ENCODE measurements at places on chromosomes 1 and 21.

DNA sequence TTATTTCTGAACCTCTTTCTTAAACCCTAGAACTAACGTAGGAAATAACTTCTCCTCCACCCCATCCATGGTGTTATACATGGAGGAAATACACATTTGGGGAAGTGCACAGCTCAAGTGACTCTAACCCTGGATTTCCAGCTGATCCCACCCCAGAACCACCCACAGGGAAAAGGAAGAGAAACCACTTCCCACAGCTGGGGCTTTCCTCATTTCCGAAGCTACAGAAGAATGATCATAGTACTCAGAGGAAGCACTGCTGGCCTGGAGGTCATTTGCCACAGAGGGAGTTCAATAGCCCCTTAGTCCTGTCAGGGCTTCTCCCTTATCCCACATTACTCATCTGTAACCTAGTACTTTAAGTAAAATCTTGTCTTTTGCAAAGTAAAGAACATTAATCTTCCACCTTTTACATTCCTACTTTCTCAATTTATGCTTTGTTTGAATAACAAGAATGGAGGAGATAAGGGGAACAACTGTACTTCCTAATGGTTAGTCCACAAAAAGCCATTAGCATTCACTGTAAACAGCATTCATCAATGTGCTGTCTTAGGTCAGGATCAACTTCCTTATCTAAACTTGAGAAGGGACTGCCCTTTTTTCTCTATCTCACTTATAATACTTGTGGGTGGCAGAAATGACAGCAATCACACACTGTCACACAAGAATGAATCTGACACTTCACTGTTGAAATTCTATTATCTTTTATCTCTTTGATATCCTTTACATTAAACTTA lies 63.0 kb upstream of the RGS1 start:
- no peak for DNase-seq

DNA sequence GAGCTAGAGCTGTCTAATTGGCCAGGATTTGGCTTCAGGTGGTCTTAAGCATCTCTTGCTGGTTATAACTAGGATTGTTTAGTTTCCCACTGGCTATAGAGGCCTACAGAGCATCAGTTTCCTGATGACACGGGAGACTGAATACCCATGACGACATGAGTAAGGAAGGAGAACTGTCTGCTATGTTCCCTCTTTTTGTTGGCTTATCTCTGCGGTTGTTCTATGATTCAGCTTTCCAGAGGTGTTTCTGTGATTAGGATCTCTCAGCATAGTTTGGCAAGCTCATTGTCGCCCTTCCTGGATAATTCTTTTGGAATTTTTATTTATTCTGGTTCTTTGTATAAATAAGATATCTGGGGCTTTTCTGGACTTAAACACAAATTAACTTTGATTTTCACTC lies 163.4 kb downstream of the OLFM3 start:
- DNase-seq = no peak

DNA sequence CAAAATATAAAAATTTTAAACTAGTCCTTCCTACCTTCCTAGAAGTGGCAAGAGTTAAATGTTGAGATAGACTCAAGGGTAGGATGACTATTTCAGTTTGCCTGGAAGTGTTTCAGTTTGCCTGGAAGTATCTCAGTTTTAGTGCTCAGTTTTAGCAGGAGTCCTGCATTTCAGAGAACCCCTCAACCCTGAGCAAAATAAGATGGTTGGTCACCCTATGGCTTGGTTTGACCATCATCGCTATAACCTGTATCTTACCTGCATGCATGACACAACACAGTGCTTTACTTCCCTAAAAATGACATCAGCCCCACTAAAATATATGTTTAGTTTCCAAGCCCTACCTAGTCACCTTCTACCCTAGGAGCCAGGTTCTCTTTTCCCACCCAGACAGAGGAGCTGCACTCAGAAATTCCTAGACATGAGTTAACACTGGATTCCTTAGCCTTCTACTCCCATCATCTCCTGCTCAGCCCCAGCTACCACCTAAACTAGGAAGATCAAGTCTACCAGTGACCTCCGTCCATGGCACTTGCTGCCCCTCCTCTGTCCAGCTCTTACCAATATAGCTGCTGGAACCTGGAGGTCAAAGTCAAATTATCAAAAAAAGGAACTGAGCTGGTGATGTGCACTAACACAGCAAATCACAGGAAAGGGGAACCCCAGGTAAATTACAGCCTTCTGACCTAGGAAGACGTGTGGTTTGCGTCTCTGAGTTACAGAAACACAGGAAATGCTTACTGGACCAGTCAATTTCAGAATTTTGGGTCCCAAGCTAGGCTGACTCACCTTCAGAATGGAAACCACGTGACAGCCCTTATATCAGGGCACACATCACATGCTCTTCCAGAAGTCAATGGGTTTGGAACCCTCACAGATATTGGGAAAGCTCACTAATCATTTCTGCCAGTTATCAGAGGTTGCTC lies 2.2 kb upstream of the G0S2 start:
- no peak for DNase-seq

GRCh38 chr21:16194788-16195537 lies 465.2 kb downstream of the USP25 start:
- DNase-seq = no peak

DNA sequence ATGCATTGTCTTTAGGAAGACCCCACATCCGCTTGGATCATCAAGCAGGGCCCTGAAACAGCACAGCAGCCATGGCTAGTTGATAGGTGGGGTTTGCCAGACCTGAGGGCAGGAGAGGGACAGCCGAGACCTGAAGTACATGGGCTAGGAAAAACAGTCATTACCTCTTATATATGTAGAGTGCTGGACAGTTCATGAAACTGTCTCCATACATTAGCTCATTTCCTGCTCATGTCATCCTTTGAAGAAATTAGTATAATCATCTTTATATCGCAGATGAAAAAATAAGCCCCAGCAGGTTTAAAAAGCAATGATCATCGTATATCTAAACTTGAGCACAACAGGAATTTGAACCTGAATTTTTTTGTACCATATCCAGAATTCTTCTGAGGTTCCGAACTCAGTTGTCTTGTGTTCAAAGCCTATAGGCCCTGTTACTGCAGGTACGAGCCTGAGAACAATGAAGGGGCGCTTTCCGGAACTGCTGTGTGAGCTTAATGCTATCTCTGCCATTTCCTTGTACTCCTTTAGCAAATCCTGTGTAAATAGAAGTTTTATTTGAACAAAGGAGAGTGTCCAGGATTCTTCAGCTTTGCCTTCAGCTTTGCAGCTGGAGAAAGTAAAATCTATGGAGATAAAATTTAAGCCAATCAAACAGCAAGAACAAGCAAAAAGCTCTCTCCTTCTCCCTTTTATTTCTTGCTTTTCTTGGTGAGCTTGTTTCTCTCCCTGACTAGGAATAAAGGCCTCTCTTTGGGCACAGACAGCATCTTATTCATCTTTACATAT lies 32.4 kb upstream of the DUSP10 start:
- no peak for DNase-seq

Data from HuH-7.5 (cell line).